ENCODE measurements at places on chromosomes 2 and 18.

GRCh38 chr2:1136067-1136466, 185.4 kb downstream of the SNTG2 start:
- no peak for DNase-seq

- no peak for DNase-seq
These were observed 42.9 kb downstream of the ANTXR1 start for GRCh38 chr2:69055688-69056470.

DNA sequence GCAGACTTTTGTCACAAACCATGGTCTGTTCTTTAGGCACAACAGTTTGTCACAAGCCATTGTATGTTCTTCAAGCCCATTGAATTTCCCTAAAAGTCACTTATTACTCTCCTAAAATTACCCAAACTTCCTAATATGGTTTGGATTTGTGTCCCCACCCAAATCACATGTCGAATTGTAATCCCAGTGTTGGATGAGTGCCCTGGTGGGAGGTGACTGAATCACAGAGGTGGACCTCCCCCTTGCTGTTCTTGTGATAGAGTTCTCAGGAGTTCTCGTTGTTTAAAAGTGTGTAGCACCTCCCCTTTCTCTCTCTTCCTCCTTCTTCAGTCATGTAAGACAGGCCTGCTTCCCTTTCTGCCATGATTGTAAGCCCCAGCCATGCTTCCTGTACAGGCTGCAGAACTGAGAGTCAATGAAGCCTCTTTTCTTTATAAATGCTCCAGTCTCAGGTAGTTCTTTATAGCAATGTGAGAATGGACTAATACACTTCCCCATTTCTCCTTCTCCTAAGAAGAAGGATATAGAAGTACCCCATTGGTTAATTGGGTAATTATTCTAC, 11.2 kb upstream of the GYPC start:
- peak; percentile 72 for DNase-seq

GRCh38 chr18:62720048-62720447, 4.7 kb downstream of the PHLPP1 start:
- DNase-seq, result no peak

DNA sequence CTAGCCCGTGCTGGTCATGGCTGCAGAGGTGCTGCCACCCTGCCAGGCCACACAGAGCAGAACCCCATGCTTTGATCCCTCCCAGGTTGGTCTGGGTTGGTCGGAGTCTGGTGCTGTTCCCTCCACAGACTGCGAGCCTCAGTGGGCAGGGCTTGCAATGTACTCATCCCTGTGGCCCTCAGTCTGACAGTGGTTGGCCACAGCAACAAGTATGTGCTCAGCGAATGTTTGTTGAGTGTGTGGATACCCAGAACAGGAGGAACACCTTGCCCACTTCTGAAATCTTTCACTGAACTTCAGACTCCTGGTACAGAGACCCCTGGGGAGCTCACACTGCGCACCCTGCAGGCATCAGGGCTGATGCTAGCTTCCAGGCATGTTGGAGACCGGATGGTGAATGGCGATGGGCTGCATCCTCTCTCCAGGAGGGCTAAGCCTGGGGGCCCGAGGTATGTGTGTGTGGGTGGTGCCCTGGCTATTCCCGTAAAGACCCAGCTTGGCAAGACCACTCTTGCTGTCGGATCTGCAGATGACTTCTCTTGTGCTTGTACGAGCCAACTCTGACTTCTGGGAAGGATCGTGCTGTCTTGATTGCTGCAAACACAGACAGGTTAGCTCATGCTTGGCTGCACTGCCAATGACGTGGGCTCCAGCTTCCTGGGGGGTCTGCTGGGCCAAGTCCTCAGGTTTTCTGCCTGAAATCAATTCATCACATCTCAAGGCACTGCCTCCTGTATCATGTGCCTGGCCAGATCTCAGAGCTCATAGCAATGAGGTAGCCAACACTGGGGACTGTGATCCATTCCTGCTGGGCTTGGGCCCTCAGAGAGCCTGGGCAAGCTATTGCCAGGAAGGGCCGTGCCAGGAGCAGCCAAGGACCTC, 43.7 kb downstream of the RHOB start:
- no peak for DNase-seq

GRCh38 chr2:223043164-223043941, 8.6 kb upstream of the KCNE4 start:
- DNase-seq, result no peak

DNA sequence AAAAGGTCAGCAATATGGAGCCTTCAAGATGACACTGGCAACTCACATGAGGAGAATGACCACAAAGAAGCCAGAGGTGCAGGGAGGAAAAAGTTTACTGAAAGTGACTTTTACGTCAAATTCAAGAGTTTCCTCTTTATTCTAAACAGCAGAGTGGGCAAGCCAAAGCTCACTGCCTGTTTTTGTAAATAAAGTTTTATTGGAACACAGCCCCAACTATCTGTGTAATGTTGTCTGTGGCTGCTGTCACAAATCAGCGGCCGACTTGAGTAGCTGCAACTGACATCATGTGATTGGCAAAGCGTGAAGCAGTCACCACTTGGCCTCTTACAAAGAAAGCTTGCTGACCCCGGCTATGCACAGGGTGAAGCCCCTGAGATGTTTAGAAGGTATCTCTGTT, 9.2 kb upstream of the SULT1C2 start:
- DNase-seq, result no peak

- DNase-seq, result no peak
These were observed 24.9 kb upstream of the YWHAQ start for GRCh38 chr2:9655441-9656269.

DNA sequence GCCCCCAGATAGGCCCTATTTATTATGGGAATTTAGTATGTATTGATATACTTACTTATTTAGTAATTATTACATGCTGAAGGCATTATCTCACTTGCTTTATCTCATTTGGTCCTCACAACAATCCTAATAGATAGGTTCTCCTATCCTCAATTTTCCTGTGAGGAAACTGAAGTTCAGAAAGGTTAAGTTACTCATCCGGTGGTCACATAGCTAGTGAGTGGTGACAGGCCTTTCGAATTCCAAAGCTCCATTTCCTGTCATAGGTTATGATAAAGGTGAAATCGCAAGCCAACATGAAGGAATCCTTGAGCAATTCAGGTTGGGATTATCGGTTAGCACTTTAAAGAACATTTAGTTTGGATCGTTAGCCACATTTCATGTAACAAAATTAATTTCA, 33.3 kb downstream of the NAB1 start:
- DNase-seq, result no peak

GRCh38 chr2:112600634-112601033, 16.2 kb downstream of the CHCHD5 start:
- DNase-seq, result no peak

GRCh38 chr18:2871111-2871720, 24.4 kb downstream of the EMILIN2 start:
- no peak for DNase-seq

DNA sequence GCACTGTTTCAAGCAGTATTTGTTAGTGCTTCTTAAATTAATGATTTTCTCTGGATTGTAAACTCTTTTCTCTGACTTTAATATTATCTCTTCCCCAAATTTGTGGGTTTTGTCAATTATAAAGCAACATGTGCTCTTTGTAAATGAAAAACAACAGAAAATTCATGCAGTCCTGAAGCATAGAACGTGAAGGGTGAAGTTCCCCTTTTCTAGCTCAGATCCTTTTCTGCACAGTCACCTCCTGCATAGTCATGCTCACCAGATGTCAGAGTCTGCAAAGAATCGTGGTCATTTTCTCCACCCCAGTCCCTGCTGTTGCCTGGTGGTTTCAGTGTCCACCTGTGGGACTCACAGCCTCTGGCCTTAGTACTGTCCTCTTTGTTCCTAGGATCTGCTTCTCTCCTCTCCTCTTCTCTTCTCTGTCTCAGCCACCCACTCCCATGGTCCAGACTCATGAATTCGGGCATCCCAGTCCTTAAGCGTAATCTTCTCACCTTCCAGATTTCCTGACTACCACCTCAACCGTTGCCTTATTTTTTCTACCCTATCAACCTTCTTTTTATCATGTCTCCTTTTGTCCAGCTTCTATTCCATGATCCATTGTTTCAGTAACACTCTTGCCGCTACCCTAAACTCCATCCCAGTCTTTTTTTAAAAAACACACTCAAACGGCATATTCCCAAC, 229.1 kb downstream of the RTP5 start:
- peak; percentile 39 for DNase-seq

DNA sequence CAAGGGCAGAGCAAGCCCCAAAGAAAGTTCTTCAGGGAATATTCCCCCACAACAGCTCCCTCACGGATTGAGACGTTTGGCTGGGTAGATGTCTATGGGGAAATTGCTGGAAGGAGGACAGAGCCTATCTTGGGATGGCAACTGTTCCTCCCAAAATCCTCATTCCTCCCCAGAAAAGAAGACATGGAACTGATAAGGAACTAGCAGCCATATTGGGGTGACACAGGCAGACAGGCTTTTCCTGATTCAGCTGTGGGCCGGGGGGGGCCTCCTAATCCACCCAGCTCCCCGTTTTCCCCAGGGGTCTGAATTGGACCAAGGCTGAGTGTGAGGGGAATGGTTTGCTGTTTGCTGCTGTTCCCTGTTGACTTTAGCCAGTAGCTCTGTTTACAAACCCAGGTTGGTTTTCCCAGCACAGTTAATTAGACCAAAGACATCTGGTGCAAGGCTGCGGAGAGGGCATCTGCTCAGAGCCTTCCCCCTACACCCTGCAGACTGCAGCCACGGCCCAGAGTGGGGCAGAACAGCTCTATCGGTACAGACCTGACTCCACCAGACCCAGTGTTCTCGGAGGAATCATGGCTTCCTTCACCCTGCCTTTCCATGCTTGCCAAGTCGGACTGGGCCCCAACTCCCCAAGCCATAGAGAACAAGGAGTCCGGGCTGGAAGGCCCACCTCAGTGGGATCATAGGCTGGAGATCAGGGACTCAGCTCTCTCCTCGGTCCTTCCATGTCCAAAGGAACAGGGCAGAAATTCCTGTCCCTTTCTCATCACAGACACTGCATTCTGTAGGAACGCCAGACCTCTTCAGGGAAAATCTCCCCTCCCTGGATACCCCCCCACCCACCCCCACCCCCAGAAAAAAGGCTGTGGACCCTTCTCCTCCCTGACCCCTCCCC, 1.7 kb upstream of the PKDCC start:
- DNase-seq, result no peak

DNA sequence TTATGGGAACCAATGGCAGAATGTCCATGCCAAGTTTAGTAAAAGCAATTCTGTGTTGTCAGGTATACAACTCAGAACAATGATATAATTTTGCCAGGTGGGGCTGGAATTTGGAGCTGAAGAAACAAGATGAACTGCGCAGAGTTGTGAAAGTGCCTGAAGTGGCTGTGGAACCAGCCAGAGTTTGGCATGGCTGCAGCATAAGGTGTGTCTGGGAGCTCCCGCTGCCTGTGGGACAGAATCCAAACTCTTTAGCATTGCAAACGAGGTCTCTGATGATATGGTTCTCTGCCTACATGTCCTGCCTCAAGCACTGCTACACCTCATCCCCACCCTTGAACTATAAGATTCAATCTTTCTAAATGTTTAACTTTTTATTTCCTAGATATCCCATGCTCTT, 909.7 kb downstream of the EPHA4 start:
- DNase-seq, result no peak

DNA sequence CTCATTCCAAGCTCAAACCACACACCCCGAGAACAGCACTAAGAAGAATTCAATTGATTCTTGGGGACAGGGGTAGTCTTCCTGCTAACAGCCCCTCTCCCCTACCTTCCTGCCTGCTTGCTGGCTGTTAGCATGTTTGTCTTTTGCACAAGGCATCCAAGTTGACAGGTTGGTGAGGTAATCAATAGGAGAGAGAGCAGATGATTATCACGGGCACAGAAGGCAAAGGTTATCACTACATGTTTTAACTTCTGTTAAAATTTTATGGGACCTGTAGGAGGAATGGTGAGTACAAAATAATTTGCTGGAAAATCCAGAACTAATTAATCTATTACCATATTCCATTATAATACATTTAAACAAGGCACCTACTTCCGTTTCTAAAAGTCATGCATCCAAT, 442.1 kb upstream of the TCF4 start:
- no peak for DNase-seq

DNA sequence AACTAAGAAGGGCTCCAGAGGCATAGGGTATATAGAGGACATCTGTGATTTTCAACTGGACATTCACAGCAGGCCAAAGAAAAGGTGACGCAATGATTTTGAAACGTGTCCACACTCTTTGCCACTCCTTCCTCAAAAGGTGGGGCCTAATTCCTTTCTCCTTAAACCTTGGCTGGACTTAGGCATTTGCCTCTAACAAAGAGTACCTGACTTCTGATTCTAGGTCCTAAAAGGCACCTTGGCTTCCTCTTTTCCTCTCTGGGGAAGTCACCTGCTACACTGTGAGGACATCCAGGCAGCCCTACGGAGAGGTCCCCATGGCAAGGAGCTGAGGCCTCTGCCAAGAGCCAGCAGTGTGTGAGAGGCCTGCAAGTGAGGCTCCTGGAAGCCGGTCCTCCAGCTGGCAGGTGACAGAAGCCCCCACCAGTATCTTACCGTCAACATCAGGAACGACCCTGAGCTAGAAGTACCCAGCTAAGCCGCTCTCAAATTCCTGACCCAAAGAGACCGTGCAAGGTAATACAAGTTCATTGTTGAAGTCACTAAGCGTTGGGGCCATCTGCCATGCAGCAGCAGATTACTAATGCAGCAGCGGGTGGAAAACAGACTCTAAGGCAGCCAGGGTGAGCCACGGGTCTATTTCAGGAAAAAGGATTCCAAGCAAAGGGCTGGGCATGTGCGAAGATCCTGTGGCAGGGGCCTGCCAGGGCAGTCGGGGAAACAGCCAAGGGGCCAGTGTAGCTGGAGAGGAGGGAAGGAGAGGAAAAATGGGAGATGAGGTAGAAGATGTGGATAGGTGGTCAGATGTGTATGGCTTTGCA, 7.4 kb upstream of the HES6 start:
- no peak for DNase-seq

DNA sequence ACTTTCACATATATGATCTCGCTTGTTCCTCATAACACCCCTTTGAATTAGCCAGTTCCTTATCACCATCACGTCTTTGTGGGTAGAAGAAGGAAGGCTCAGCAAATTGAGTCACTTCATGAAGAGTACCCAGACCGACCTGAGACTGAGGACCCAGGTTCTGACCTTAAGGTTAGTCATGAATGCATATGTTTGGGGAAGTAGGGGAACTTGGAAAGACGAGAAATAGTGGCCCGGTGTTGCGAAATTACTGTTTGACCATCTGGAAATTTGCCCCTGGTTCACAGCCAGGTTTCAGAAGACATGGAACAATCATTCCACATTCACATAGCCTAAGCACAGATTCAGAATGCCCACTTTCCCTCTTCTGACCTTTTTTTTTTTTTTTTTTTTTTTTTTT, 59.8 kb downstream of the MEIS1 start:
- DNase-seq, result no peak

- no peak for DNase-seq
These were observed 37.2 kb downstream of the ITGA6 start for GRCh38 chr2:172464400-172465129.

GRCh38 chr2:25887624-25888242, 9.4 kb upstream of the ASXL2 start:
- no peak for DNase-seq

GRCh38 chr2:2260696-2261268, 70.3 kb downstream of the MYT1L start:
- DNase-seq, result no peak

GRCh38 chr18:62170857-62171256, 16.0 kb downstream of the PIGN start:
- no peak for DNase-seq

- no peak for DNase-seq
These were observed 400.2 kb upstream of the SPHKAP start for GRCh38 chr2:228581731-228582130.
